ENCODE measurements at places on chromosomes 7 and 10. TPM values are rescaled to one million over a fixed set of nuclear protein-coding genes. Genes with fewer than 3 reads are reported as not detected.

SLC26A4 gene
- 0.43 TPM for total RNA-seq

ZNF503 gene
- total RNA-seq: 9.6 TPM

CALCR gene
- total RNA-seq: not detected

NDUFB8 gene
- 217 TPM for total RNA-seq

CEP41 gene
- total RNA-seq: 19.1 TPM

GIMAP4 gene
- not detected for total RNA-seq

FBXO24 gene
- 1.0 TPM for total RNA-seq

DGKI gene
- total RNA-seq: 0.69 TPM

DNA sequence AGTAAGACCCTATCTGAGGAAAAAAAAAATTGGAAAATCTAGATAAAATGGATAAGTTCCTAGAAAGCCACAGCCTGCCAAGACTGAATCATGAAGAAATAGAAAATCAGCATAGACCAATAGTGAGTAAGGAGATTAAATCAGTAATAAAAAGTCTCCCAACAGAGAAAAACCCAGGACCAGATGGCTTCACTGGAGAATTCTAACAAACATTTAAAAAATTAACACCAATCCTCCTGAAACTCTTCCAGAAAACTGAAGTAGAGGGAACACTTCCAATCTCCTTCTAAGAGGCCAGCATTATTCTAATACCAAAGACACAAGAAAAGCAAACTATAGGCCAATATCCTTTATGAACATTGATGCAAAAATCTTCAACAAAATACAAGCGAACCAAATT is 8.8 kb upstream of the LIMK1 start:
- no peak for DNase-seq

GRCh38 chr7:102992509-102992937 is 79.7 kb downstream of the LRRC17 start:
- no peak for DNase-seq

DNA sequence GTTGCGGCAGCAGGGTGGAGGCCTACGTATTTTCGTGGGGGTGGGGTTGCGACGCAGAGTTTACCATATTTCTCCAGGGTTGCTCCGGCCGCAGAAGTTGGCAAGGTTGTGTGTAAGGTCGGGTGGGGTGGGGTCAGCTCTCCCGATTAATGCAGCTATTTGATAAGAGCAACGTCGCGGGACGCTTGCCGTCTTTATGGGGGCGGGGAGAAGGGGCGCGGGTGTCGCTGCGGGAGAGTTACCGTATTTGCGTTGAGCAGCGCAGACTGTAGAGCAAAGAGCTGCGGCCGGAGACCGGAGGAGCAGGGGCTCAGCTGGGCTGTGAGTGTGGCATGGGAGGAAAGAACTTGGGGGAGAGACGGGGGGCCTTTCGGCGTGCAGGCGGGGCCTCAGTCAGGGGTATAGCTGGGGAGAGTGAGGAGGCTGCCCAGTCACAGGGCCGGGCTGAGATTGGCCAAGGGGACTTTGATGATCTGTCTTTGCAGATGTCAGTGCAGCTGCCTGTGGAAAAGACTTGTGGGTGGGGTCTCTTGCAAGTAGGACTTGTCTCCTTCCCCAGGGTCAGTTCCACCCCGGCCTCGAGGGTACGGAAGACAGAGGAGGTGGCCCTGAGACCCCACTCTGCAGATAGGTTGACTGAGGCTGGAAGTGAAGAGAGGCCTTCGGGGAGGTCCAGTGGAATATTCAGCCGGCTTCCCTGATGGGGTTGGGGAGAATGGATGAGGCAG is 26.6 kb downstream of the ZNF775 start:
- DNase-seq: no peak

GRCh38 chr10:71600849-71601248 is 118.7 kb downstream of the C10orf105 start:
- no peak for DNase-seq

DNA sequence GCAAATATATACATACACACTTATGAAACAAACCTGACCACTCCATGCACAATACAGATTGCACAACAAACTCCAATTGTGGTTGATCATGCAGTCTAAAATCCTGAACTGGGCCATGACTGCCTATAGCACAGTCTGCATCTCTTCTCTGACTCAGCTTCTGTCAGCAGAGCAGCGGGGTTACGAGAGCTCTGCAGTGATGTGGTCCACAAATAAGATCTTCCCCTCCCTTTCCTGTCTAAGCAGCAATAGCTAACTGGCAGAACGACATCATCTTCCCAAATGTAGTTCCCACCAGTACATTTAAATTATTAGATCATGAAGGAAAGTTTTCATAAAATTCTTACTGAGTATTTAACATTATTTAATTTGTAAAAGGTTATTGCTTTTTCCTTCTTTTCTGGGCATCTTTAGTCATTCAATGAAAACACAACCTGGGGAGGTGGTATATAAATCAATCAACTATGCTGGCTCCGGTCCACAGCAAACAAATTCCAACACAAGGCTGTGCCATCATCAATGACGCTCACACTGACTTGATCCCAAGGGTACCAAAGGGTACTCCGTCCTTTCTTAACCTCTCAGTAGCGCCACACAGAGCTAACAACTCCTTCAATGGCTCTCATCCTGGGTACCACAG is 17.1 kb downstream of the ARHGAP21 start:
- DNase-seq: peak; percentile 47

- no peak for DNase-seq
These were observed 5.8 kb upstream of the ZNF736 start for GRCh38 chr7:64308016-64308270.

DNA sequence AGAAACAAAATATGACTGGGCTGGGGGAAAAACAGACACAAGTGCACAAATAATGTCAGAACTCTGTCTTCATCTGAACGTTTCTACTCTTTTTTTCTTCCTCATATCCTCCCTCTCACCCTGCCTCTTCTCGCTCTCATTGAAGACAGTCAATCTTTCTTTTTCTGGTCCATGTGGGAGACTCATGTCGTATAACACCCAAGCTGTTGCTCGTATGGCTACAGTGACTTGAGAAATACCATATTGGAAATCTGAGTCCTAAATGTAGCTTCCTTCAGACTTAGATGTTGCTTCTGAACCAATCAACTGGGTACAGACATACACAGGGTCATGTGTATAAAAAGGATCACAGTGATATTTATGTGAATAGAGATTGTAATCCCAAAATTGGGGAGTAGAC is 579.8 kb upstream of the CELF2 start:
- no peak for DNase-seq

- no peak for DNase-seq
These were observed 175.5 kb upstream of the ZMIZ1 start for GRCh38 chr10:78893217-78893616.

DNA sequence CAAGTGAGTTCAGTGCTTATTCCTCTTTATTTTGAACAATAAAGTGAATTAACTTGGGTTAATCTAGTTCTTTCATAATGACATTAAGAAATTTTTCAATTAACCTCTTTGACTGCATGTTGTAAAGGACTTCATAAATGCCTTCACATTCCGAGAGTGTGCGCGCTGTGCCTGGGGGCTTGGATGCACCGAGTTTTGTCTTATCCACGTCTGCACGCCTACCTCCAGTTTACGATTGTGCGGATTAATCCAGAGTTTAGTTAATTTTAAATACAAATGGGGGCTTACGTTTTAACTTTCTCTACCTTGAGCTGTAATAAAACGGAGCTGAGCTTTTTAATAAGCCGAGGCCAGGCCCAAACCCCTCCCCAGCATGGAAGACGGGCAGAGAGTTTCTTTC is 120.4 kb downstream of the EBF3 start:
- no peak for DNase-seq

DNA sequence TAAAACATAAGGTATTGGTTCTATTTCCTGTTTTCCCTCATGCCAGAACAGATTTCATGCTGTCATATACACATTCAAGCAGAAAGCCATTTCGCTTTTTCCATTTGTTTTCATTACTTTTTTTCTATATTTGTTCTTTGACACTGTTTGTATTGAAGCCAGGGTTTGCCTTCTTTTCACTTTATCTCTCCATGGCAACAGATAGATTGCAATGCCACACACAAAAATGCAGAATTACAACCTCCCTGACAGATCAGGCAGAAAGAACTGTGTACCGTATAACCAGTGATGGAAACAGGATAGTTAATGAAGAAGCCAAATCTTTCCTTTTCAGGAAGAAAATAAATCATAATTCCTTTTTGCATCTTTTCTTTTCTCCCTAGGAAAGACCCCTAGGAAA is 103.0 kb upstream of the PCGF5 start:
- no peak for DNase-seq

GRCh38 chr10:25261558-25261957 is 86.8 kb downstream of the GPR158 start:
- DNase-seq: no peak

GRCh38 chr7:134888141-134888740 is 98.1 kb upstream of the AGBL3 start:
- DNase-seq: no peak

DNA sequence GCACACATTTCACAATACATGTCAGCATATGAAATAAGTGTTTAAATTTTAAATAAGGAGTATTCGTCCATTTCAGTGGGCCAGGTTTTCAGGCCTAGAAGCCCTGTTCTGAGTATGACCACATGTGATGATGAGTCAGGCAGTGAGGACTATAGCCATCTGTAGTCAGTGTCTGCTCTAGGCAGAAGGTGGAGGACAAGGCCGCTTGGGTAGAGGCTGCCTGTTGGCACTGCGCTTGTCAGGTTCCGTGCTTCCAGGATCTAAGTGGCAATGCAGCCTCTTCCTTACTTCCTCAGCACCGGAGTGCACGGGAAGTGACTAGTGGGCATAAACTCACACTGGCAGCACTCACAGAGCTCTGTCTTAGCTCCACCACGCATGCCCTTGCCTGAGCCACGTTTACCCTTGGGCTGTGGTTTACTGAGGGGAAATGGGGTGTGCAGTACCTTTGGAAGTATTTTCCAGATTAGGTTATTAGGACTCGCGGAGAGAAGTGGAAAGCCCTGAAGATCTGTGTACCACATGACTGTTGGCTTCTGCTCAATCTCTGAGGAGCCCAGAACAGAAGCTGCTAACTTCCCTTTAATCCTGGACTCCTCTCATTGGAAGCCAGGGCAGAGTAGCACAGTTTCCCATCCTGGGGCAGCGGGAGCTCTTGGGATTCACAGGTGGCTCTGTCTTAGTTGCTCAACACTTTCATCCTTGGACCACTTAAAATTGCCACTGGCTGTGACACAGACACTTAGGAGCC is 87.5 kb upstream of the GJD4 start:
- DNase-seq: peak; percentile 13

DNA sequence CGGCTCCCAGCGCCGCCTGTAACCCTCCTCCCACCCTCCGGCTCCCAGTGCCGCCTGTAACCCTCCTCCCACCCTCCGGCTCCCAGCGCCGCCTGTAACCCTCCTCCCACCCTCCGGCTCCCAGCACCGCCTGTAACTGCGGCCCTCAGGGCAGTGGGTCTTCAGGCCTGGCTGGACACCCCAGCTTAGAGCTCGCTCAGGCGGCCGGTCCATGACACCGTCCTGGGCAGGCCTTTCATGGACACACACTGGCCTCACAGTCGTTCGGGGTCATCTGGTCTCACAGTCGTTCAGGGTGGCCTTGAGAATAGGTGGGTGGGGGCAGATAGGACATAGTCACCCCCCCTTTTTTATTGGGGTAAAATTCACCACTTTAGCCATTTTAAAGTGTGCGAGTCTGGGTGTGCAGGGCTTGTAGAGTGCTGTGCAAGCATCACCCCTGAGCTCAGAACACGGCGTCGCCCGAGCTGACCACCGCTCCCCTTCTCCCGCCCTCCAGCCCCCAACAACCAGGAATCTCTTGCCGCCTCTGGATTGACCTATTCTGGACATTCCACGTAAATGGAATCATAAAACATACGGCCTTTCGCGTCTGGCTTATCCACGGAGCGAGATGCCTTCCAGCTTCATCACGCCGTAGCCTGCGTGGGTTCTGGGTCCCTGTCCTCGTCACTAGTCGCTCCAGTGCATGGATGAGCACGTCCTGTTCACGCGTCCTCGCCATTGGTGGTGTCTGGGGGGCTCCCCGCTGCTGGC is 41.1 kb upstream of the CFAP46 start:
- no peak for DNase-seq

DNA sequence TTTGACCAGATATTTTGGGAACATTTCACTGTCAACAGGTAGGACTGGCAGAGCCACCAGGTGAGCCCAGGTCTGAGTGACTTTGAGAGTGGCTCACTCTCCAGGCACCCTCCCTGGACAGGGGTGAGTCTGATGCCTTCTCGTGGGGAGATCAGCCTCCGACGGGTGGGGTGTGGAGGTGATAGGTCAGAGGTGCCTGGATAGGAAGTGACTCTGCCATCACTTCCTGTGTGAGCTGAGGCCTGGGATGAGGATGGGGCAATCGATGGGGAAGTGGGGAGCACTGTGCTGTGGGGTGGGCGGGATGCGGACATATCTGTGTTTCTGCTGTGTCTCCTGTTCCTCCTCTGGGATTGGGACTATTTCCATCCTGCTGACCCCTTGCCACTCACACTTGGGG is 34.6 kb downstream of the IFT22 start:
- DNase-seq: no peak

GRCh38 chr10:124168991-124169802 is 75.8 kb upstream of the CHST15 start:
- DNase-seq: no peak

GRCh38 chr10:106866244-106866845 is 298.2 kb downstream of the SORCS1 start:
- no peak for DNase-seq

GRCh38 chr7:140697447-140698143 is 1.1 kb downstream of the NDUFB2 start:
- no peak for DNase-seq

DNA sequence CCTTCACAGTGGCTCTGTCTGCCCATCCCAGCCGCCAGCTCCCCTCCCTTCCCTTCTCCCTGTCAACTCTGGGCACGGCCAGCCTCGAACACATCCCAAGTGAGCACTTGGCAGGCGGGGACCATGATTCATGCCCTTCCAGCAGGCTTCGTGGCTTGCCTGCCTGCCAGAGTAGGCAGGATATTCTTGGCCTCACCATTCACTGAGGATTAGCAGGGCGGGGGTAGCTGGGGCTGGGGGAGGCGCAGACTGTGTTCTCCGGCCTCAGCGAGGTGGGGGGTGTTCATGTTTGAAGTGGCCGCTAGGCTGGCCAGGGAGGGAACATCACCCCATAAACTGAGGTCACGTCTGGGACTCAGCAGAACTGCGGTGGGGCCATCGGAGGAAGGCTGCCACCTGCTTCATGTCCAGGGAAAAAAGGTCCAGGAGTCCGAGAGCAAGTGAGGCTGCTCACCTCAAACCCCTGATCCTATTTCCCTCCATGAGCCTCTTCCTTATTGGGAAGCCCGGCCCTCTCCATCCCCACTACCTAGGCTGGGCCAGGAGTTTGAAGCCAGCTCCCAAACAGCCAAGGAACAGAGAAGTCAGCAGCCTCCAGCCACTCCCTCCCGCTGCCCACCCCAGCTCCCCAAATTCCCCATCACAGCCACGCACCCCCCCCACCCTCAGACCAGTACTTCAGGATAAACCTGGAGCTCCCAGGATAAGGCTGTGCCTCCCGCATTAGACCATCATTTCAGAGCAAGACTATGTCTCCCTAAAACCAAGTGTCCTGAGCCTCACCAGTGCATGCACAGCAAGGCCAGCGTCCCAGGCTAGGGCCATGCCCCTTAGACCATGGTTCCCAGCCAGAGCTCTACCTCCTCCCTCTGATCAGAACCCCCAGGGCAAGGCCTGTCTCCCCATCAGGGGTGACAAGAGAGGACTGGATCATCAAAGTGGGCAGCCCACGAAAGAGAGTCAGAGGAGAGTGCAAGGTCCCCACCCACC is 42.8 kb upstream of the RABGEF1 start:
- no peak for DNase-seq

- peak; percentile 60 for DNase-seq
These were observed 1.3 kb upstream of the ITPRIP start for GRCh38 chr10:104339469-104340110.

- DNase-seq: no peak
These were observed 7.9 kb downstream of the DLX6 start for GRCh38 chr7:97013134-97013844.

GRCh38 chr10:123655751-123656150 is 10.4 kb upstream of the GPR26 start:
- no peak for DNase-seq
